ENCODE measurements at places on chromosomes 7 and 10.

DNA sequence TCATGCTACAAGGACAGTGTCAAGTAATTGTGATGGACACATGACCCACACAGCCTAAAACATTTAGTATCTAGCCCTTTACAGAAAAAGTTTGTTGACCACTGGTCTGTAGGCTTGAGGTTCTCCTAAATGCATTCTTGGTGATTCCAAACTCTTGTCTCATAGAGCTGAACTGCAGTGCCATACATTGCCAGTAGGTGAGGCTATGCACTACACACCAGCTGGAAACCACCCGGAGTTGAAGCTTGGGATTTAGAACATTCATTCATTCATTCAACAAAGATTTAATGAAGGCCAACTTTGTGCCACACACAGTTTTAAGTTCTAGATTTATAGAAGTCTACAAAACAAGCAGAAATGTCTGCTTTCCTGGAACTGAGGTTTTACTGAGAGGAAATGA lies 77.3 kb upstream of the TCF7L2 start:
- no peak for DNase-seq

GRCh38 chr7:15178065-15178464 lies 275.5 kb upstream of the DGKB start:
- DNase-seq: no peak

DNA sequence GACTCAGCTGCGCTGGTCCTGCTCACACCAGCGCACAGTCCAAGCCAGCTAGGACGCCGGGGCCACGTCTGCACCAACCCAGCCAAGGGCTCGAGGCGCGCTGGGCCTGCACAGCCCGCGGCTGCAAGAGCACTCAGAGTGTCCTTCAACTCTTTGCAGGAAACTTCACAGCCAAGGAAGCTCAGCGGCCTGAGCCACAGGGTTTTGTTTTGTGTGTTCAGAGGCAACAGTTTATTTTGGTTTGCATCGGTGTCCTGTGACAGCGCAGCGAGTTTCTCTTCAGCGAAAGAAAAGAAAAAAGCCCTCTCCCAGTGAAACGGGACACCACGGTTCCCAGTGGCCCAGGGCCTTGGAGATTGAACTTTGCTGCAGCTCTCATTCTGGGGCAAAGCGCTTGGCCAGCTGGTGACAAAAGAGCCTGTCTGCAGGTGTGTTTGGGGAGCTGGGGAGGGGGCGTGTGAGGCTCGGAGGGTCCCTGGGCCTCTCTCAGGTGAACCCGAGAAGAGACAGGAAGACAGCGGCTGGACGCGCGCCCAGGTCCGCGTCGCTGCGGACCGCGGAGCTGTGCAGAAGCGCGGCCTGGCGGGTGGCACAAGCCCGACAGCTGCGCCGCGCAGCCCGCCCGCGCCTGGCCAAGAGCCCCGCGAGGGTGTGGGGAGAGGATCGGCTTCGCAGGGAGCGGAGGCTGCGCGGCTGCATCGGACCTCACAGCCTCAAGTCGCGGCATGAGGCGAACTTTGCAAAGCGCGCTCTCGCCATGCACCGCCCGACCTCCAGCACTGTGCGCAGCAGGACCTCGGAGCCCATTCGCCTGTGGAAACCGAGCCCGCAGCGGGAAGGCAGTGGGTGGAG lies 922 bp downstream of the CXCL12 start:
- DNase-seq: no peak

GRCh38 chr10:18737841-18738240 lies 78.6 kb downstream of the ARL5B start:
- DNase-seq: no peak

- no peak for DNase-seq
Observed at GRCh38 chr7:138890499-138891445, 90.4 kb downstream of the KIAA1549 start.

All from stimulated activated CD8-positive, alpha-beta memory T cell treated with anti-CD3 and anti-CD28 coated beads, Interleukin-2, amount 100 ng/mL, for 1 hour (primary cell).